Activated CD4-positive, alpha-beta T cell treated with anti-CD3 and anti-CD28 coated beads for 36 hours (primary cell): ENCODE measurements at places on chromosomes 12 and 14.
A peak's percentile ranks its signal among the peaks of the same experiment; 100 is the strongest.

GRCh38 chr14:65769151-65769550 lies 356.6 kb downstream of the FUT8 start:
- no peak overlapping the region for H3K27ac ChIP-seq
- no peaks in the 10 kb centered on the region for H3K36me3 ChIP-seq
- no peak overlapping the region for H3K4me3 ChIP-seq
- no peaks in the 10 kb centered on the region for H3K27me3 ChIP-seq
- DNase-seq: no peak

GRCh38 chr12:132238884-132239283 lies 90.5 kb downstream of the GALNT9 start:
- DNase-seq: no peak
- peaks cover 4% of the 10 kb centered on the region for H3K27me3 ChIP-seq
- no peaks in the 10 kb centered on the region for H3K36me3 ChIP-seq
- no peak overlapping the region for H3K27ac ChIP-seq

GRCh38 chr14:51208982-51209381 lies 31.1 kb upstream of the TMX1 start:
- no peak overlapping the region for H3K4me3 ChIP-seq
- no peaks in the 10 kb centered on the region for H3K4me1 ChIP-seq
- DNase-seq: no peak
- H3K36me3 ChIP-seq: no peaks in the 10 kb centered on the region
- H3K27me3 ChIP-seq: peaks cover 20% of the 10 kb centered on the region

DNA sequence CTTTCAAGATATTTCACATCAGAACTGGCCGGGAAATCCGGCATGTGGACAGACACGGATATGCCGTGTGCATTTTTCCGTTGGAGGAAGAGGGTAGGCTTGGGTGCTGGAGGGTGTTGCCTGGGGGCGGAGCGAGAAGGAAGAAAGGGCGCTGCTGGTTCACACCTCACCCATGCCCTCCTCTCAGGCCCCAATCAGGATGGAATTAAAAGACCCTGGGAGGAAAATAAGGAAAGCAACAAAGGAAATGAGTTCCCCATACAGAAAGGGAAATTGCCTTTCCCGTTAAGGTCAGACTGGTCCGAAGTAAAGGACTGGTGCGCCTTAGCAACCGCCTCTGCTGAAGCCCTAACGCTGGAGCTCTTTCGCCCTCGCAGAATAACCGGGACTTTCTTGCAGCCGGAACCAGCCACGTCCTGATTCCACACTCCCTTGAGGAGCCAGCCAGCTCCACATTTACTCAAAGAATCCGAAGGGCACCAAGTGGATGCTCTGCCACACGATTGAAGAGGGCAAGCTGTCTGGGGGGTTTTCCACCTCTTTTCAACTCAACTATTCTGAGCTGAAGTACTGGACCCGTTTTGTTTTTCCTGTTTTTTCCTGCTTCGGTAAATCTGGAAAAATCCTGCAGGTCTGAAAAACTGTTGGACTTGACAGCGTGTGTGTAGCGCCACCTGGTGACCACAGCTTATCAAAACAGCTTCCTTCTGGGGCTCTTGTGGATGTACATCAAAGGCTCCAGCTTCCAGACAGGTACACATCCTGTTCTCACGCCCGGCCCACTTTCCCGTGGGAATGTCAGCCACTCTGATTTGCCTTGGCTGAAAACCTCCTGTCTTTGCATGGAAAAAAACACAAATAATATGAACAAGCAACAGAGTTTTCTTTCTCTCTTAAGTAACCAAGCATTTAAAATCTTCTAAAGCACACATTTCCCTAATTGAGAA lies 37.6 kb upstream of the BCL2L14 start:
- H3K4me1 ChIP-seq: peaks cover 46% of the 10 kb centered on the region
- H3K27me3 ChIP-seq: no peaks in the 10 kb centered on the region
- H3K36me3 ChIP-seq: peaks cover 1% of the 10 kb centered on the region
- peak overlapping the region; percentile 91 for H3K27ac ChIP-seq

- peak overlapping the region; percentile 26 for H3K27ac ChIP-seq
- H3K4me1 ChIP-seq: peaks cover 75% of the 10 kb centered on the region
- H3K4me3 ChIP-seq: no peak overlapping the region
- DNase-seq: no peak
Observed at GRCh38 chr12:47407463-47408129, 298.2 kb downstream of the RPAP3 start.

GRCh38 chr12:105738051-105738450 lies 400.7 kb downstream of the NUAK1 start:
- no peak overlapping the region for H3K4me3 ChIP-seq
- no peak for DNase-seq
- H3K27me3 ChIP-seq: peaks cover 2% of the 10 kb centered on the region

DNA sequence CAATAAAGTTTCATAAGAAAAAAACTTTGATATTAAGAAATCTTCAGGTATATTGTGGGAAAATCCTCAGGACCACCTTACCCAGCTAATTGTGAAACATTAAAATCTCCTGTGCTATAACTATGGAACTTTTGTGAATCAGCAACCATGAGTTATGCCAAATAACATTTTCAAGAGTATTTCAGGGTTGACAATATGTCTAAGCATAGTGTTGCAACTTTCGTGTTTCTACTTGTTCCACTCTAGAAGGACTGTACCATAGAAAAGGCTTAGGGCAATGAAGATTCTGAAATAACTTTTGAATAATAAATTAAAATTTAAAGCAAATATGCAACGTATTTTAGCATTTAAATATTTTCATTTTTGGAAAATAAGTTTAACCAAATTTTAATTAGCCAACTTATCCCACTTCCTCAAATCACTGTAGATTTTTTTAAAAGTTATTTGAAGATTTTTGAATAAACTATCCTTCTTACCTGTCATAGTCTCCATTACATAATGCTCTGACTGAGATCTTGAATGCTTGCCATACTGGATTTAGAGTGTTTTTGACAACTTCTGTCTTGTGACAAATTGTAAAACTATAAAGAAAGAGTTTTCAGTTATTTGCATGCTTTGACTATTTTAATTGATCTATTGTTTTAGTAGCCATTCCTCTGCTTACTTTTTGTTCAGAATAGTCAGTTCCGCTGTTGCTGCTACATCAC lies 143.6 kb downstream of the CPNE8 start:
- no peak for DNase-seq
- H3K36me3 ChIP-seq: peaks cover 5% of the 10 kb centered on the region
- no peaks in the 10 kb centered on the region for H3K27me3 ChIP-seq
- H3K4me3 ChIP-seq: no peak overlapping the region

- peak; percentile 43 for DNase-seq
- no peaks in the 10 kb centered on the region for H3K4me1 ChIP-seq
- H3K27me3 ChIP-seq: peaks cover 7% of the 10 kb centered on the region
- H3K36me3 ChIP-seq: no peaks in the 10 kb centered on the region
Observed at GRCh38 chr12:119115296-119115905, 63.3 kb upstream of the HSPB8 start.

- H3K4me3 ChIP-seq: no peak overlapping the region
- H3K4me1 ChIP-seq: no peaks in the 10 kb centered on the region
- DNase-seq: no peak
- H3K27ac ChIP-seq: no peak overlapping the region
- no peaks in the 10 kb centered on the region for H3K36me3 ChIP-seq
Observed at GRCh38 chr14:67232066-67232465, 9.2 kb upstream of the PALS1 start.

GRCh38 chr12:102874819-102875218 lies 42.2 kb downstream of the PAH start:
- no peak overlapping the region for H3K27ac ChIP-seq
- no peaks in the 10 kb centered on the region for H3K36me3 ChIP-seq
- DNase-seq: no peak
- no peaks in the 10 kb centered on the region for H3K4me1 ChIP-seq

GRCh38 chr14:67738740-67739504 lies 37.2 kb downstream of the RDH12 start:
- no peak overlapping the region for H3K4me3 ChIP-seq
- H3K27me3 ChIP-seq: no peaks in the 10 kb centered on the region
- peak; percentile 22 for DNase-seq
- H3K36me3 ChIP-seq: no peaks in the 10 kb centered on the region
- no peaks in the 10 kb centered on the region for H3K4me1 ChIP-seq
- no peak overlapping the region for H3K27ac ChIP-seq

- DNase-seq: no peak
- no peaks in the 10 kb centered on the region for H3K36me3 ChIP-seq
- no peaks in the 10 kb centered on the region for H3K27me3 ChIP-seq
Observed at GRCh38 chr14:50855558-50855957, 16.3 kb upstream of the ABHD12B start.

- H3K4me3 ChIP-seq: no peak overlapping the region
- no peak overlapping the region for H3K27ac ChIP-seq
- no peak for DNase-seq
- H3K4me1 ChIP-seq: peaks cover 13% of the 10 kb centered on the region
- peaks cover 30% of the 10 kb centered on the region for H3K27me3 ChIP-seq
Observed at GRCh38 chr14:54251356-54251755, 145.5 kb upstream of the CDKN3 start.

- DNase-seq: no peak
- peaks cover 22% of the 10 kb centered on the region for H3K36me3 ChIP-seq
- H3K4me1 ChIP-seq: no peaks in the 10 kb centered on the region
- H3K27ac ChIP-seq: no peak overlapping the region
- H3K27me3 ChIP-seq: no peaks in the 10 kb centered on the region
Observed at GRCh38 chr12:22518998-22519397, 25.3 kb downstream of the C2CD5 start.

DNA sequence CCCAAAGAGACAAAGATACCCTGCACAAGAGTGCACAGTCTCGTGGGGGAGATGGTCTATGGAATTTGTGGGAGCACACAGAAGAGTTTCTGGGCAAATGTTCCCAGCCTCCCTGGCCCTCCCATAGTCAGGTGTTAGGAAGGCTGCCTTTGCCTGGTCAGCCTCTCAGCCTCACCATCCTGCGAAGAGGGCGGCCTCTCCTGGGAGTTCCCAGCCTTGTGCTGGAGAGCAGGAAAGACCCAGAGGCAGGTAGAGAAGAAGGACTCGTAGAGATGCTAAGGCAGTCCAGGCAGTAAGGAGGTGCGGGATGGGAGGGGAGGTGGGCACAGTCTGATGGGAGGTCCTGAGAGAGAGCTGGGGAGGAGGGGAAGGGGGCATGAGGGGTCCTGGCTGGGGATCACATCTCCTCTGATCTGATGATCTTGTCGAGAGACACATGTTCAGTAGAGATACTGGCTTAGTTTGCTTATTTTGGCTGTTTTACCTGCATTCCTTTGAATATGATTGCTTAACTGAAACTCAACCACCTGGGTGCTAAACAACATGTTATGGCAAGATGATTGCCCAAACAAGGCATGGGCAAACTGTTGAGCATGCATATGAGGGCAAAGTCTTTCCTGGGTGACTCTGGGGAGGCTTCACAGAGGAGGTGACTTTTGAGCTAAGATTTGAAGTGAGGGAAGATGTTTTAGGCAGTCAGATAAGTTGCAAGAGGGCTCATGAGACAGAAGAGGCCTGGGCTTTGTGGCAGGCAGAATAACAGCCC lies 10.5 kb downstream of the SERPINA6 start:
- no peaks in the 10 kb centered on the region for H3K4me1 ChIP-seq
- DNase-seq: no peak
- no peak overlapping the region for H3K27ac ChIP-seq
- peaks cover 5% of the 10 kb centered on the region for H3K27me3 ChIP-seq

GRCh38 chr12:3098436-3098835 lies 21.3 kb downstream of the TSPAN9 start:
- H3K36me3 ChIP-seq: peaks cover 12% of the 10 kb centered on the region
- H3K4me1 ChIP-seq: peaks cover 2% of the 10 kb centered on the region
- no peak overlapping the region for H3K4me3 ChIP-seq

- peak; percentile 78 for DNase-seq
- H3K36me3 ChIP-seq: peaks cover 78% of the 10 kb centered on the region
- H3K4me1 ChIP-seq: peaks cover 72% of the 10 kb centered on the region
- no peaks in the 10 kb centered on the region for H3K27me3 ChIP-seq
Observed at GRCh38 chr12:47867495-47867941, 37.3 kb downstream of the VDR start.

- no peaks in the 10 kb centered on the region for H3K36me3 ChIP-seq
- no peak overlapping the region for H3K4me3 ChIP-seq
- H3K4me1 ChIP-seq: peaks cover 6% of the 10 kb centered on the region
- H3K27ac ChIP-seq: no peak overlapping the region
Observed at GRCh38 chr14:68749487-68750475, 43.1 kb downstream of the ZFP36L1 start.

DNA sequence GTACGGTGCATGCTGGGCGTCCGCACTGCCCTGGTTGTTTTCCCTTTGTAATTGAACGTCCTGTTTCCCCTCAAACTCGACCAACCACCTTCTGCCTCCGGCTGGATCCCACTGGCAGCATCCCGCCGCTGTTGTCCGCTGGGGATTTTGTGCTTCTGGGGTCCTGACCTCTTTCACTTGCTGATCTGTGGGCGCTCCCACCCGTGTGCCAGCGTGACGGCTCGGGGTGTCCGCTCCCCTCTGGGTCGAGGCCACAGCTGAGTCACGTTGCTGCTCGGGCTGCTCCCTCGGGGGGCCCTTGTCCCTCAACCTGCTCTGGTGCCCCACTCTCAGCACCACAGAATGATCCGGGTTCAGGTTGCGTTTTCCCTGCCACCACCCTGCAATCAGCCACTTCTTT lies 8.0 kb downstream of the PGAM5 start:
- no peak for DNase-seq
- H3K36me3 ChIP-seq: peaks cover 53% of the 10 kb centered on the region
- no peak overlapping the region for H3K27ac ChIP-seq
- H3K4me3 ChIP-seq: no peak overlapping the region

DNA sequence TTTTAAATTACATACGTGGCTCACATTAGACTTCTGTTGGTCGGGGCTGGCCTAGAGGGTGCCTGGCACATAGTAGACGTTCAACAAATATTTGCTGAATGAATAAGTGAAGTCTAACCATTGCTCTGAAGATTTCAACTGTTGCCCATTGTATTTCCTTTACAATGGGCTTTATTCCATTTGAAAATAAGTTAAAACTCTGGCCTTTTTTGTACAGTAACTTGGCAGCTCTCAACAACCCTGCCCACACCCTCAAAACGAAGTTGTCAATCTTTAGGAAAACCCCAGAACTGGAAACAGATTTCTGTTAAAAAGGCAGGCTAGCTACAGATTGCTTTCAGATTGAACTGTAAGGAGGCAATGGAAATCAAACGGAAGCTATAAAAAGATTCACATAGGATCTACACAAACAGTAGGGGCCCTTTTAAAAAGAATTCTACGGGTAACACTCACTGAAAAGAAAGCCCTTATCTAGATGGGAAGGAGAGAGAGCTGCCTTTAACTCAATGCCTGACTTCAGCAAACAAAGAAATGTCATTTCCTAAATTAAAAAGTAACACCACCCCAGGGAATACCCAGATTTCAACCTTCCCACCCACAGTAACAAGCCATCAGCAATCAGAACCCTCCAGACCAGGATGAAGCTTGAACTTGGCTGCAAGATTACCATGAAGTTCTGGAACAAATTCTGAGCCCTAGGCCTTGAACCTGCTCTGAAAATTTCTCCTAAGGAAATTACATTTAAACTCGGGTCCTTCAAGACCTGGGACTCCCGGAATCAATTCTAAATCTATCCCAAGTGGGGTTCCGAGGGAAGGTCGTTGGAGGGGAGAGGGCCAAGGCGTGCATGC lies 1.4 kb downstream of the WSB2 start:
- DNase-seq: no peak
- H3K4me1 ChIP-seq: peaks cover 43% of the 10 kb centered on the region
